ENCODE measurements at places on chromosomes 2 and 18.

DNA sequence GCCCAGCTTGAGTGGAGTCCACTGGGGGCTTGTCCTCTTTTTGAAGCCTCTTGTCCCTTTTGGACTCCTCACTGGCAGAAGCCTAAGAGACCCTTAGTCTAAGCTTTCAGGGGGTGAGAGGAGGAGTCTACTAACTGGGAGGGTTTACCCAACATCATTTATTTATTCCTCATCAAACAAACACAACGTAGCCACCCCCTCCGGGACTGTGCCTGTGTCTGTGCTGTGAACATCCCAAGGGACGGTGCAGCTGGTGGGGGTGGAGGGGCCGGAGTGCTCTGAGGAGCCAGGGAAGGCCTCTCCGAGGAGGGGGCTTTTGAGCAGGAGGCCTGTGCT, 42.7 kb upstream of the TAF1B start:
- DNase-seq, result no peak

GRCh38 chr2:120746144-120746543, 10.5 kb downstream of the GLI2 start:
- no peak for DNase-seq

DNA sequence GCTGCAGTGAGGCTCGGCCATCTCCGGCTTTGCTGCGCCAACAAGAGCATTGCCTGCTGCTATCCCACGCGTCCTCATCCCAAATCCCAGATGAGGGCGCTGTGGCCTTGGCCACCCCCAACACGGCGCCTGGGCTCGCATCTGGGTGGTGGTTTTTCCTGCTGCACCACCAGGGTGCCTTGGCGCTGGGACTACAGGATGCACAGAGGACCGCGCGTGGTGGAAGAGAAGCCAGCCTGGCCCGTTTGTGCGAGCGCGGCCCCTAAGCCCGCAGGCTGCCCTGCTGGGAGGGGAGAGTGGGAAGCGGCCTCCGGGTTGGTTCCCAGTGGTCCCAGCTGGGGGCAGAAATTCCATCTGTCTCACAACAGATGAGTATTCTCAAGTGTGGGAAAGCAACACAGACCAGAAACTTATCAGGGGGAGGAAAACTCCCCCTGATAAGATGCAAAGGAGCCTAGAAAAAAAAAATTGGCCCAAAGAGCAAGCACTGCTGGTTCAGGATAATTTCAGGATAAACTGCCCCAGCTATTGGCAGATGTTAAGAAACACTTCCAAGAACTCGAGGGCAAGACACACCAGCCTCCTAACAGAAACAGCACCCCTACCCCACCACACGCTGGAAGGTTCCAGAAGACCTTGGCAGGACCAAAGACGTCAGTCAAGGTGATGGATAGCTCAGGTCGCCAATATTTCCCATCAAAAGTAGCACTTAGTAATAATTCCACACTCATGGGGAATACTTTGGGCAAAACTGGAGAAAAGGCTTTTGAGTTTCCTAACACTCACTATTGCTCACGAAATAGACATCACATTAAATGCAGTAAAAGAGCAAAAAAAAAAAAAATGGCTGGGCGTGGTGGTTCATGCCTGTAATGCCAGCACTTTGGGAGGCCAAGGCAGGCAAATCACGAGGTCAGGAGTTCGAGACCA, 152.1 kb downstream of the PXDN start:
- peak; percentile 28 for DNase-seq

DNA sequence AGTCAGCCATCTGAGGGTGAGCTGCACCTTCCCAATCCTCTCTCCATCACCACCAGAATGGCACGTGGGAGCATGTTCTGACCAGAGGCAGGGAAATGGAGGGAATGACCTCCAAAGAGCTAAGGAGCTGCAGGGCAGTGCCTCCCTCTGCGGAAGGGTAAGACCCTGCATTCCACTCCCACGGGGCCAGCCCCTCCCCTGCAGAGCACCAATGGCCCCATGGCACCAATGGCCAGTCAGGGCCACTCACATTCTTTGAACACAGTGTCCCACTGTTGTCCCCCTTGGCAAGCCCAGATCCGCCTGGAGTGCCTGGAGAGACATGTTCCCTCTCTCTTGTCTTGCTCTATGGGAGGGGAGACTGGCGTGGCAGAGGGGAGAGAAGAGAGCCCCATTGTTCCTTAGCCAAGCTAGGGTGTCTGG, 164.4 kb downstream of the TNS1 start:
- DNase-seq, result no peak

DNA sequence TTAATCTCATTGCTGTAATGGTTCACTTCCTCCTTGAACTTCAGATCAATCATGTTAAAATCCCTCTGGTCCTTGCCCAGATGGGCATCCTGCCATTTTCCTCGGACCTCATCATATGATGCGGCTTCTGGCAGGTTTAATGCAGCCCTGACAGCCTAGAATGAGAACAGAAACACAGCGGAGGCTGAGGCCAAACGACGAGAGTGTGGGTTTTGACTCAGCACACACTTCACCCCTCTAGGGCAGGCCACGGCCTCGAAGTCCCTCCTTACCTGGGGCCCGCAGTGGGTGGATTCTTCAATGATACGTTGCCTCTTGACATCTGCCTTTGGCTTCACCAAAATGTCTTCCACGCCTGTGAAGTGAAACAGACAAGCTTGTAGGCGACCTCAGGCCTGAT, 56.8 kb downstream of the POLR1A start:
- DNase-seq, result no peak

GRCh38 chr2:20214566-20215182, 10.3 kb downstream of the SDC1 start:
- DNase-seq, result no peak

- DNase-seq, result no peak
Measured at GRCh38 chr18:48441405-48441881, 32.3 kb upstream of the ZBTB7C start.

- peak; percentile 79 for DNase-seq
Measured at GRCh38 chr2:23503682-23504081, 118.7 kb downstream of the KLHL29 start.

- no peak for DNase-seq
Measured at GRCh38 chr2:233813236-233814055, 35.3 kb downstream of the MROH2A start.

DNA sequence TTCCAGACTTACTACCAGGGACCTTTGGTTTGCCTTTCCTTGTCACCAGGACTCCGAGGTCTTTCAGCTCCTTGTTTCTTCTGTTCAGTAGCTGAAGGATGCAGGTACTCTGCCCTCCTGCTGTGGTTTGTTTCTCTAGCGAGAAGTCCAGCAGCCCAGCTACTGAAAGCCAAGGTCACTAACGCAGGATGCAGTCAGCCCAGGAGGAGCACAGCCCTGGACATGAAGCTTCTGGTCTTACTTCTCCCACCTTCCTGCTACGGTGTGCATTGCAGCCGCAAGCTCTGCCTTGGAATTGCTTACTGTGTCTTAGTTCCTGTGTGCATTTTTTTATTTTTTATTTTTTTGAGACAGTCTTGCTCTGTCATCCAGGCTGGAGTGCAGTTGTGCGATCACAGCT, 62.4 kb downstream of the DGKD start:
- no peak for DNase-seq

GRCh38 chr2:83462881-83463280, 996.2 kb downstream of the SUCLG1 start:
- no peak for DNase-seq

GRCh38 chr2:239246723-239247122, 154.1 kb downstream of the HDAC4 start:
- peak; percentile 69 for DNase-seq

DNA sequence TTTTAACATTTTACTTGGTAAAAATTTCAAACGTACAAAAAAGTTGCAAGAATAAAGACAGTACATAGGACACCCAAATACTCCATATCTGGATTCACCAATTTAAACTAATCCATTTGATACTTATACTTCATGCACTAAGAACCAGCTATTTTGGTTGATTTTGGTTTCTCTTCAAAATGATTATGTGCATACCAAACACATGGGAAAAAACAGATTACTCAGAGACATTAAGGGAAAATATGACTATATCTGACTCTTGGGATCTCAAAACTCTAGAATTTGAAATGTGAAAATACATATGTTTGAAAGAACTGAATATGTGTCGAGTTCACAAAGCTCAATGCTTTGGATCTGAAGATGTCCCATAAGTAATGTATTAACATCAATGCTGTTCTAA, 15.5 kb upstream of the MALL start:
- no peak for DNase-seq

DNA sequence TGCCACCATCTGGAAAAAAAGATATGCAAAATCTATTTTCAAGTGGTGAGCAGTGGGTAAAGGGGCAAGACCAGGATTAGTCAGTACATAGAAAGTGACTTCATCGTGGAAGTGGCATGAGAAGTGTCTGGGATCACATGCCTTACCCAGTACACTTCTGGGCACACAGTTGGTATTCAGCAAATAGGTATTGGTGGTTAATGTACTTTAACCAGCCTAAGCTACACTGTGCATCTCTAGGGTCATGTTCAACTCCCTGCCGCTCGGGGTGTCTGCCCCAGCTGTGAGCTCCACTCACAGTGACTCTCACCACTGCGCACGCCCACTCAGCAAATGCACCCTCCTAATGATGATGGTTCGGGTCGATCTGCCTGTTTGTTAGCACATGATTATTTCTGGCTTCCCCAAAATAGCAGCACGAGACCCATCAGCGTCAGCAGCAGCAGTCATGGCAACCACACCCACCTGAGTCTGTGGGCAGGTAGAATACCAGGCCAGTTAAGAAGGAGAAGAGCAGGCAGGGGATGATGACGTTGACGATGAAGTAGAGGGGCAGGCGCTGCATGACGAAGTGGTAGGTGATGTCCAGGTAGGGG, 11.1 kb downstream of the CHRNA1 start:
- DNase-seq, result no peak

GRCh38 chr2:207531032-207531952, 1.5 kb downstream of the CREB1 start:
- DNase-seq, result peak; percentile 67

DNA sequence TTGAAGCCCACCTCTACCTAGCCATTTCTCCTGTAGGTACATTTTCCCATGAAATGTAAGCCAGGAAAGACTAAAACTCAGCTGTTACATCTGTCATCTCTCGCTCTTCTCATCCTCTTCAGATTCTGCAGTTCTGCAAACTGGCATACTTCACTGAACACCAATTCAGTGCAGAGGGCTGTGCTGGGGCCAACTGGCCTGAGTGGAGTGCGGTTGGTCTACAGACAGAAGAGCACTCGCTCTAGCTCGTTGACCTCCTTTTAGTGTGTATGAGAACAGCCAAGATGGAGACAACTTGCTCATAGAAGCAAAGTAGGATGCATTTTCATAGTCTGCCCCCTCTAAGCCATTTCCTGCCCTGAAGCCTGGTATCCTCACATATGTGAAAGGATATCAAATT, 862.6 kb downstream of the BCL11A start:
- DNase-seq, result no peak

Measured in NCI-H526 (cell line).